NCI-H1930 (cell line): ENCODE measurements at places on chromosomes 7 and 10.
A peak's percentile ranks its signal among the peaks of the same experiment; 100 is the strongest.

DNA sequence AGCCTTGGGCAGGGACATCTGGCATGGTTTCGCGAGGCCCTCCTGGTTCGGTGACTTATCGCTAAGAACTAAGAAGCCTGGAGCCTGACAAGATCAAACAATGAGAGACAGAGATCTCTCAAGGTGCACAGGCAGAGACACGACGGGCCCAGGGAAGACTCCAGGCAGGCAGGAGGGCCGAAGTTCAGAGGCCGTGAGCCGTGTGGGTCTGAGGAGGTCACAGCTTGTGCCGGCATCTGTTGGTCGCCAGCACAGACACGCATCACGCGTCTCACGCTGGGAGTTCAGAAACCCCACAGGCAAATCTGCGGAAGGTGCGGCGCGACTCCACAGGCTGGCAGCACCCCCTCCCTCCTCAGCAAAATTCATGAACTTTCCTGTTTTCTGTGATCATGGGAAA lies 314.0 kb downstream of the DNAJB6 start:
- no peak for DNase-seq

GRCh38 chr7:95199779-95200558 lies 124.4 kb downstream of the PON1 start:
- peak; percentile 38 for DNase-seq

GRCh38 chr10:96263176-96263575 lies 8.2 kb downstream of the BLNK start:
- no peak for DNase-seq

- no peak for DNase-seq
Observed at GRCh38 chr7:149859876-149860275, 13.9 kb upstream of the ATP6V0E2 start.

GRCh38 chr10:63103971-63104409 lies 29.1 kb upstream of the NRBF2 start:
- DNase-seq, result no peak

GRCh38 chr10:13872411-13872810 lies 285.6 kb downstream of the PRPF18 start:
- no peak for DNase-seq

GRCh38 chr10:6054884-6055283 lies 7.3 kb downstream of the IL2RA start:
- no peak for DNase-seq

DNA sequence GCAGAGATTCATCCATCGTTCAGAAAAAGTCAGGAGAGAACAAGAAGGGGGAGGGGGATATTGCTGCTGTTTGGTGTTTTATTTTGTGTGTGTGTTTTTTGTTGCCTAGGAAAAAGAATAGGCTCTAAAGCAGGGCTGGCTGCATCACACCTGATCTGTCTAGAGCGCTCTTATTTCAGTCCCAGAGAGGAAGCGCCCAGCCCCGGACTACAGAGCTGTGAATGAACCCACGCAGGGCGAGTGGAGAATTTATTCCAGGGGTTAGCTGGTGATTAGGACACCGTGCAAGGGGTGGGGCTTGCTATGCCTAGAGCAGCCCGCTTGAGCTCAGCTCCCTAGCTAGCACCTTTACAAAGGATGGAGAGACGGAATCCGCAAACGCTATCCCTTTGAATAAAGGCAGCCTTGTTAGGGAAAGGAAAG lies 621 bp upstream of the FAM13C start:
- peak; percentile 40 for DNase-seq

DNA sequence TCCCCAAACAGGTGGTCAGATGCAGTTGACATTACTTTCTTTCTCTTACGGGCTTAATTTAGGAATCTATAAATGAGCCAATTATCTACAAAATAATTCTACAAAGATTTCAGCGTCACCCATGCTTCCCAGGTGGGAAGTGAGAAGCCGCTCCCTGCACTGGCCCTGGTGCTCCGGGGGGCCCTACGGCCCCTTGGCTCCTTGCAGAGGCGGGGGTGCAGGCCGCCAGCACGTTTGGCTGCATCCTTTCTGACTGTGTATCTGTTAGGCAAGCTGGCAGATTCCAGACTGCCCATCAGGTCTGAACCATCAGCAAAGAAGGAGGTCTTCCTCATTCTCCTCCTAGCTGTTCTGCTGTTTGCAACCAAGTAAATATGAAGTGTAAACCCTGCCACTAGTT lies 16.3 kb downstream of the VWC2 start:
- no peak for DNase-seq

DNA sequence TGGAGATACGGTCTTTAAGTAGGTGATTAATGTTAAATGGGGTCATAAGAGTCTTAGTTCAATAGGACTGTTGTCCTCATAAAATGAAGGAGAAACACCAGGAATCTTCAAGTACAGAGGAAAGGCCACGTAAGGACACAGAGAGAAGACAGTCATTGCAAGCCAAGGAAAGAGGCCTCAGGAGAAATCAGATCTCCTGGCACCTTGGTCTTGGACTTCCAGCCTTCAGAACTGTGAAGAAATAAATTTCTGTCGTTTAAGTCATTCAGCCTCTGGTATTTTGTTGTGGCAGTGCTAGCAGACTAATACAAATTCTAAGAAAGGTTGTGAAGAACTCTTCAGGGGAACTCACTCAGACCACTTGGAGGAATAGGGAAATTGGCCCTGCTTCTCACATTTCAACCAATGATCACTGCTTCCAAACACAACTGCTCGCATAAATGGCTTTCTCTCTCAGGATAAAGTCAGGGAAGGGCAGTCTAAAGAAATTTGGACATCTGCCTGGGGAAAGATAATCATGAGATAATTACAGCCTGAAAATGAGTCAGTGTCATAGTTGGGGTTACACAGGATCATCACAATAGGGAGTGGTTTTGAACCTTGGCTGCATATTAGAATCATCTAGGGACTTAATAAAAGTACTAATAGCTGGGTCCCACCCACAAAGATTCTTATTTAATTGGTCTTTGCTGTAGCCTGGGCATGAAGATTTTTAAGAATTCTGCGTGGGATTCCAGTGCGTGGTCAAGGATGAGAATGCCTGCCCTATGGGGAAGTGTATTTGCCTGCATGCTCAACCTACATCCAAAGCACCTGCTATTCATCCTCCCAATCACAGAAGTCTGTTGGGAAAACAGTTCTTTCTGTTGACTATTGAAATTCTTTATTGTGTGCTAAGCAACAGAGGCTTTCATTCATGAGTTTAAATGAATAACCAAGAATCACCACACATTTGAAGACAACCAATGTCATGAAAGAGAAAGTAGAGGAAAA lies 310.6 kb upstream of the PLXDC2 start:
- DNase-seq, result no peak

DNA sequence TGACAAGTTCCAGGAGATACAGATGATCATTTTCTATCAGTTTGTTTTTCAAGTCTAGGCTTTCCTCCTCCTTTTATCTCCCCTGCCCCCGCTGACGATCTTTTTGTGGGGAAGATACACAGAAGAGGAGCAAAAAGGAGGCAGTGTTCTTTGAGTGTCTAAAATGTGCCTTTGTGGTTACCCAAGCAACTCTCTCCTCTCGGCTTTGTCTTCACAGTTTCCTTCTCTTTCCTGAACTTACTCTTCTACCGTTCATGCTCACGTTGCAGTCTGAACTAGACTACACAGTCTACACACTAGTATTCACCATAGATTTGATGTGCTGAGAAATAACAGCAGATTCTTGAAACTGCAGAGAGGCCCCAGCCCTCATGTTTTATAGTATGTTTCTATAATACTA lies 23.6 kb downstream of the CEP41 start:
- no peak for DNase-seq

DNA sequence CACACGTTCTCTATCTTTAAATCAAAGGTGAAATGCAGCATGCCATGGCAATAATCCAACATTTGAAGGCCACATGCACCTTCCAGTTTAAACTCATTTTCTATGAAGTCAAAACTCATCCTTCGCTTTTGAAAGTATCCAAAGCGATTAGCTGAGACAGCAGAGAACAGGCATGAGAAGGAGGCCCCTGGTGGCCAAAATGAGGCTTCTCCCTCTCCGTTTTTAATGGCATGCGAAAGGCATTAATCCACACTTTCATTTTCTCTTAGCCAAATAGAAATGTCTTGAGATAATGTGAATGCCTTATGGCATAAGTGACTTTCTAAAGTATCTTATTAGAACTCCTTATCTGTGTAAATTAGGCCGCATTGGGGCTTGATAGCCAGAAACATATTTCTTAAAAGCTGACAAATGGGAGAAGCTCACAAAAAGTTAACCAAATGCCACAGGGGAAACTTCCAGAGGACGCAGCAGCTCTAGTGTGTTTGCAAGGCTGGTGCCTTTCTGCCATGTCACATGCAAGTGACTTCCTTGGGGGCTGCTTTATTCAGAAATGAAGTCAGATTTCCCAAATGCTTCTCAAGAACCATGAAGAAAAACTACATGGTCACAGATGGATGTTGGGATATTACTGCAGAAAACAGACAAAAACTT lies 1189.6 kb downstream of the SORCS1 start:
- no peak for DNase-seq

- no peak for DNase-seq
Observed at GRCh38 chr7:77409005-77409738, 7.0 kb downstream of the GSAP start.

DNA sequence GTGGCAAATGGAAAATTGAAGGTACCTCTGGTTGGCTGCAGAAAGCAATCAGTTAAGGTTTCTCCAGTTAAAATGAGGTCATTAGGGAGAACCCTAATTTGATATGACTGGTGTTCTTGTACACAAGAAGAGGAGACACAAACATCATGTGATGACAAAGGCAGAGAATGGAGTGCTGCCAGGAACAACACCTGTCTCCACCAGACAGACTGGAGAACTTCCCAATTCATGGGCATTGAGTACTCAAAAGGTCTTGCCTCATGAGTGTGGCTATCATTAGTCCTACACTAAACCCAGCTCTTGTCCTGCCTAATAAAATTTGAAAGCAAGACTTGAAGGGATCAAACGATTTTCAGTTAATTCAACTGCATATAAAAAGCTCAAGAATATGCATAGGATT lies 152.6 kb downstream of the PTPN20 start:
- DNase-seq, result no peak

- DNase-seq, result no peak
Observed at GRCh38 chr10:86252556-86252955, 114.0 kb downstream of the GRID1 start.

DNA sequence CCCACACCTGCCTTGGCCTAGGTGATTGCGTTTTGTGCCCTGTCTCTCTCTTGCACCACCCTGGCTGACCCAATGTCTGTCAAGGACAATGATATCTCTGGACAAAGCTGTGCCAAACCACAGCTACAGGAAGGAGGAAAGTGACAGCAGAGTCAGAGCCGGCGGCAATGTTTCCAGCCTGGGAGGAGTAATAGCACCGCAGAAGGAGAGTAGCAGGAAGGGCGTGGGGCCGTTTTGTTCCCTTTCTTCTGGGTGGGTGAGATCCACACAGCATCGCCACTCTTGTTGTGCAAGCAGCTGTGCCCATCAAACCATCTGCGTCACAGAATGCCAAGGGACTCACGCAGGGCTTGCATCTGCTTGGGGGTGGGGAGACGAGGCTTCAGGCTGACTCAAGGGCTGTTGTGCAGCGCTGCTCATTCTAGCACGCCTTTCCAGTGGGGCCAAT lies 341.6 kb upstream of the AUTS2 start:
- no peak for DNase-seq

- DNase-seq, result no peak
Observed at GRCh38 chr10:30324448-30325110, 24.5 kb downstream of the MTPAP start.

- no peak for DNase-seq
Observed at GRCh38 chr10:130778166-130778545, 533.4 kb downstream of the TCERG1L start.

GRCh38 chr7:153886506-153887441 lies 165.4 kb upstream of the DPP6 start:
- peak; percentile 84 for DNase-seq

DNA sequence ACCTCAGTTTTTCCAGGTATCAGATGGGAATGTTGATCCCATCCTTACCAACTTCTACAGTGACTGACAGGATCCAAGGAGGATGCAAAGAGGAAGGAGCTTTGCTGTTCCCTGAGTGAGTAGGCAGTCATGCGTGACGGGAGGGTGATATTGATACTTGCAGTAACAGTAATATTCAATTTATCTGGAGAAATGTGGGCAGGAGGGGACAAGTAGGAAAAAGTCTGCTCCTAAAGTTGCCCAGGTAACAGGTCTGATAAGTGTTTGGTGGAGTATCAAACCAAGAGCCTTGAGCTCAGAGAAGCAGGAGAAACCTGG lies 3.3 kb upstream of the ZCCHC24 start:
- no peak for DNase-seq

- no peak for DNase-seq
Observed at GRCh38 chr10:93807371-93807770, 49.6 kb downstream of the LGI1 start.

GRCh38 chr10:88990384-88991160 lies at the start of gene FAS:
TSS of gene FAS (plus strand) at chr10:88990798. CDS start at chr10:88990877, 79 bp downstream.
- no peak for DNase-seq

GRCh38 chr10:31352436-31353226 lies 33.6 kb downstream of the ZEB1 start:
- DNase-seq, result no peak

GRCh38 chr10:96295475-96295874 lies 8.8 kb upstream of the DNTT start:
- no peak for DNase-seq

DNA sequence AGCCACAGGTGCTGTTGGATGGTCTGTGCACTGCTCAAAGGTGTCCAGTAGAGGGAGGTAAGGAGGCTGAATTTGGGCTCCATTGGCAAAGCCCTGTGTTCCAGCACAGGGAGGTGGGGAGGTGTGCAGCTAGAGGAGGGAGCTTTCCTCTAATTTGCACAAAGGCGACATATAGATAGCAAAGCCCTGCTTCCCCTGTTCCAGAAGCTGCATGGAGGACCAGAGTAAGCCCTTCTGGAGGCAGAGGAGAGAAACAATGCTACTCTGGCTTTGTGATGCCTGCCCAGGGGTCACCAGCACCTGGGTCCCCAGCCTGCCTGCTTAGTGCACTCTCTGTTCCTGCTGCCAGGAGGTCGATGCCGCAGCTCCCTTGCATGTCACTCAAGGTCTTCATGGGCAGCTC lies 3.4 kb upstream of the ARHGAP22 start:
- no peak for DNase-seq

DNA sequence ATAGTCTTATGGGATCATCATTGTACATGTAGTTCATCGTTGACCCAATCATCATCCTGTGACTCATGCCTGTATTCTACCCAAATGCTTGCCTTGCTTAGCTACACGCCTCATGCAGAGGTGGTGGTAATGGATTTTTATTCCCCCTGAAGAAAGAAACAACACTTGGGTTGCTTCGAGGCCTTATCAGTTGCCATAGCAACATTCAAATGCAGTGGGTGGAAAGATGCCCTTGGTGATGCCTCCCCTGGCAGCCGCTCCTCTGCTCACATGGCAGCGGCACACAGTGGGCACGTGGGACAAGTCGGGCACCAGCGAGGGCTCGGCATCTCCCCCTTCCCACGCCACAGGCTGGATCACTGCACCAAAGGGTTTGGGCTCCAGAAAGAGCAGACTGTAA lies 54.0 kb upstream of the NMT2 start:
- DNase-seq, result no peak

DNA sequence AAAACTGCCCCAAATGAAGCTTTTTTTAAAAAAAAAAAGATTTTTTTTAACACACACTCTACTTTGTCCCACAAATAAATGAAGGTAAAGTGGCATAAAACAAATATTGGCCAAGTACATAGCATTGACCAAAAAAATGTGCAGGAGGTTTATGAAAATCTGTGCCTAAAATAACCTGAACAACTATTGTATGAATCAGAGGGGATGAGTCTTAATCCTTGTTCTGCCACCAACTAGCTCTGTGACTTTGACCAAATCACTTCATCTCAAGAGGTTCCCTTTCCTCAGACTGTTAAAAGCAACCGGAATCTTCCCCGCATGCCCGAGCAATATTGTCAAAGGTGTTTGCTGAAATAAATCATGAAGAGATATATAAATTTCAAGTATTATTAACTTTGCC lies 150.4 kb upstream of the NEBL start:
- DNase-seq, result no peak

- no peak for DNase-seq
Observed at GRCh38 chr7:98235901-98236300, 16.1 kb downstream of the TECPR1 start.
